GM10248 (cell line): ENCODE measurements at places on chromosomes 6 and 20.

DNA sequence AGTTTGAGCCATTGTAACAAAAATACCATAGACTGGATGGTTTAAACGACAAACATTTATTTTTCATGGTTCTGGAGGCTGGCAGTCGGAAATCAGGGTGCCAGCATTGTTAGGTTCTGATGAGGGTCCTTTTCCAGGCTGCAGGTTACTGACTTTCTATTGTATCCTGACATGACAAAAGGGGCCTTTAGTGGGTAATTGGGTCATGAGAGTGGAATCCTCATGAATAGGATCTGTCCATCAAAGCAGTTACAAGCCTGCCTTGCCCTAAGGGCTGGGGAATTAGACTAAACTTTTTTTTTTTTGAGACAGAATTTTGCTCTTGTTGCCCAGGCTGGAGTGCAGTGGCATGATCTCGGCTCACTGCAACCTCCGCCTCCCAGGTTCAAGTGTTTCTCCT, 347.9 kb upstream of the TSHZ2 start:
- no peak for DNase-seq

GRCh38 chr20:11814267-11814666, 103.4 kb upstream of the BTBD3 start:
- DNase-seq = no peak

DNA sequence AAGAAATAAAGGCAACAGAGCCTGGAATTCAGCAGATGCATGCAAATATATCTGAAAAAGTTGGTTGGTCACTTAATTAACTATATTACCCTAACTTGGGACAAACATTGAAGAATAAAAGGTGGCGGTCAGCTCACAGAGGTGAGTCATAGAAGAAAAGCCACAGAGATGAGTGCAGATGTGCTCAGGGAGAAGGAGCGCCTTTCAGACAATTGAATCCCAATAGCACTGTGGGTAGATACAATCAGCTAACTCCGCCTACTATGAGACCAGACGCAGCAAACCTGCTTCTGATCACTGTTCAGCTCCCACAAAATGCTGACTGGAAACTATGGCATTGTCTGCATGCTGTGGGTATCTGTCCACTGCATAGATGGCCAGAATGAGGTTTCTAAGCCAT, 447.8 kb downstream of the PTPRT start:
- no peak for DNase-seq

DNA sequence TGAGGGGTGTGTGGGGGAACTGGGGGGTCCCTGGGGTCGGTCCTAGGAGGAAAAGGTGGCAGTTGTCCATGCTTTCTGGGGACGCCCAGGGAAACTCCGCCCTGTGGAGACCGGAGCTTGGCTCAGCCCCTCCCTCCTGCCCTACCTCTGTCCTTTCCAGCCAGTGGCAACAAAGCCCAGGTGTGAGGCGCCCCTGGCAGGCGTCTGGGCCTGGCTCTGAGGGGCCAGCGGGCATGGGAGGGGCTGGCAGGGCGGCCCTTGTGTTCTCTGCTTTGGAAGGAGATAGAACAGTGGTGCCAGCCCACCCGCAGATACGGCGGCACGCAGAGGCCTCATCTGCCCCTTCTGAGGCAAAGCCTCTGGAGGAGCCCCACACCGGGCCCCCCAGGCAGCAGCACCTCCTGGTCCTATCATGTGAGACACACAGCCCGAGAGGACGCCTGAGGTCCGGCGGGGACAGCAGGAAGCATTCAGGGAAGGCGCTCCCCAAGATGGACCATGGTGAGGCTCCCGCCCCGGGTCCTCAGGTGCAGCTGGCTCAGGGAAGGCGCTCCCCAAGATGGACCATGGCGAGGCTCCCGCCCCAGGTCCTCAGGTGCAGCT, 47.9 kb downstream of the YTHDF1 start:
- DNase-seq = no peak

DNA sequence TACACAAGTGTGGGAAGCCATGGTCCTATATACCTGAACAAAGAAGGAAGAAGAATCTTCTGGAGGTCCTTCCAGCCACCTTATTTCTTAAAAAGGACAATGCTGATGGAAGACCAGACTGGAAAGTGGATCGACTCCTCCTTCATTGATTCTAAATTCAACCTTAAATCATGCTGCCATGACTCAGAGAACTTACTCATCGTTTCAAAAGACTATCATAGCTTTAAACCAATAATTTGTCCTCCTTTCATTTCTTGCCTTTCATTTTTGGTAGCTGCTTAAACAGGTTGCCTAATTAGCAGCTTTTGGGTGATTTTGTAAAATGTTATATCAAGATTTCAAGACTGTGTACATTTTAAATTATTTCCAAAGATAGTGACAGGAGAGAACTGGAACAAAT, 60.8 kb downstream of the RTN4IP1 start:
- no peak for DNase-seq

DNA sequence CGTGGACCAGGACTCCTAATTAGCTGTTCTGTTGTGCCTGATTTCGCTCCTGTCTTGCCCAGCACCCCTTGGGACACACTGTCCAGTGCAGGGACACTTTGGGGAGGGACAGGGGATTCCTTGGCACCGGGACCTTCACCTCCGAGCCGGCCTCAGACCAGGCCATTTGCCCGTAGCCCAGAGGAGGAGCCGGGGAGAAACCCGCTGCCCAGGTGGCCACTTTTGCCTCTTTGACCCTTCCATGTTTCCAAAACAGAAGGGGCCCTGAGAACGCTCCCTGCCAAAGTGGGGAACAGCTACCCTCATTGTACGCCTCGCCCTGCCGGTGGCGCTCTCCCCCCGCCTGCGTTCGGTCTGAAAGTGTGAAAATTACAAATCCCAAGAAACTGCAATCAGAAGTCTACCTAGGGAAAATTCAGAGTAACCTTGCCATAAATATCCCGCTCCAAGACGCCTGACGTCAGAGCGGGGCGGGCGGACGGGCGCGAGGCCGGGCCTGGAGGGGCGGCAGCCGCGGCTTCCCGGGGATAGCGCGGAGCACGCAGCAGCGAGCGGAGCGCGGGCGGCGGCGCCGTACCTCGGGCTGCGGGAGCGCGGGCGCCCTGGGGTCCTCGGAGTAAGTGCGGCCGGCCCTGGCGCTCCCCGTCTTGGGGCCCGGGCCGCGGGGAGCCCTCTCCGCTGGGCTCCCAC, at the start of gene DAAM2:
Gene DAAM2, plus strand, starts transcription at position 527 of the 690 bp plus-strand sequence. CDS start 63,927 bp downstream, outside the sequence.
- no peak for DNase-seq

GRCh38 chr6:166658115-166658791, 31.2 kb upstream of the RPS6KA2 start:
- no peak for DNase-seq

GRCh38 chr20:46962452-46963195, 68.0 kb downstream of the EYA2 start:
- DNase-seq = no peak

DNA sequence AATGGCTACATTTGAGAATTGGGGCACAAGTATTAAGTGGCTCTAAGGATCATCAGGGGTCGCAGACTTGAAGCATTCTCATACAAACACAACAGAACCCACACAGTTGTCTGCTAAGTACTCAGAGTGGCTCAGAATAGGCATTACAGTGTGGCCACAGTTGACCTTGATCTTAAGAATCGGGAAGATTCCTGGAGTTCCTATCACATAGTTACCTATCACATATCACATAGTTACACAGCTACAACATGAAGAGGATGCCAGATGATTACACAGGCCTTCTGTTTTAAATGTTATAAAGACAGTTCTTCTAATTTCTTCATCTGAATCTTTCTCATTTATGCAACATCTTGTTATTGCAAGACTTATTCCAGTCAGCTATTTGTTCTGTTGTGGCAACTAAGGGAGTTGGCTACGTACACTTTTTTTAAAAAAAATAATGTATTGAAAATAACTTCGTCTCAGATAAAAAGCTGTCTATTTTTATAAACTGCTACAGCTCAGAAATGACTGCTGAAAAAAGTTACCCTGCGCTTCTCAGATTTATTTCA, 129.0 kb downstream of the REV3L start:
- DNase-seq = no peak

DNA sequence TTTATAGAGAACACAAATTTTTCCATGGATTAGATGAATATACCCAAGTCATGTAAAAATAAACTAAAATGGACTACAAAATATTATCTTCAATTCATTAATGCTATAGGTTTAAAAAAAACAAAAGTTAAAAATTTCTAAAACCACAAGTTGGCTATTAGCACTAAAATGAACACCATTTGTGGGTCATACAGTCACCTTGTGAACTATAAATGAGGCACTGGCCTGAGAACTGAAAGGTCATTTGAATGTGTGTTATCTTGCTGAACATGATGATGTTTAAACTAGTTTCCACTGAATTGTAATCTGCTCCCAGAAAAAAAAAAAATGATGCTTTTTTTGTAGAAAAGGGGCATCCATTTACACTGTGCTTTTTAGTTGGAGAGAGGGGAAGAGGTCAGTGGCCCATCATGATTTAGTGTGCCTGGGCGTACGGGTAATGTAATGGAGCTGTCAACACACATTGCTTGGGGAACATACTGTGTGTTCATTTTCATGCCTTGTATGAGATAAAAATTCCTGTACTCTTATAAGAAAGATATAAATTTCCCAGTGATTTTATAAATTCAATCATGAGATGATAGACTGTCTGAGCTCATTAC, 96.6 kb upstream of the FKBP1C start:
- DNase-seq = no peak

DNA sequence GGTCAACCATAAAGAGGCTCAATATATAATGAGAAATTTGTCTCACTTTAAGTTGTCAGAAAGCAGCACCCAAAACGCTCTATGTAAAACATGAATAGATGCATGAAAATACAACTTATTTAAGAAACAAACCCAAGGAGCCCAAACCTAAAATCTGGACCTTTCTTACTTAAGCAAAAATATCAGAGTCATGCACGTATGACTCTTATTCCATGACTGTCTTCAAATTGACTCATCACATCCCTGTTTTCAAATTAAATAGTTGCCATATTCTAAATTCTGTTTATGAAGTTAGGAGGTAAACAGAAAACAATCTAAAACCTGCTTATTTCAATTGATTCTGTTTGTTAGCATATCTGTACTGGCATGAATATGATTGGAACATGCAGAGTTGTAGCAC, 42.1 kb downstream of the ANKRD6 start:
- DNase-seq = no peak

- no peak for DNase-seq
These were observed 9.7 kb downstream of the PDE7B start for GRCh38 chr6:135861189-135861588.

- peak; percentile 68 for DNase-seq
These were observed 58.5 kb downstream of the PREX1 start for GRCh38 chr20:48769069-48769983.

- DNase-seq = no peak
These were observed 141.0 kb upstream of the MLN start for GRCh38 chr6:33944686-33945411.

GRCh38 chr6:118285791-118286190, 262.3 kb upstream of the PLN start:
- DNase-seq = no peak

GRCh38 chr6:13526727-13527670, 39.6 kb upstream of the GFOD1 start:
- DNase-seq = peak; percentile 28

DNA sequence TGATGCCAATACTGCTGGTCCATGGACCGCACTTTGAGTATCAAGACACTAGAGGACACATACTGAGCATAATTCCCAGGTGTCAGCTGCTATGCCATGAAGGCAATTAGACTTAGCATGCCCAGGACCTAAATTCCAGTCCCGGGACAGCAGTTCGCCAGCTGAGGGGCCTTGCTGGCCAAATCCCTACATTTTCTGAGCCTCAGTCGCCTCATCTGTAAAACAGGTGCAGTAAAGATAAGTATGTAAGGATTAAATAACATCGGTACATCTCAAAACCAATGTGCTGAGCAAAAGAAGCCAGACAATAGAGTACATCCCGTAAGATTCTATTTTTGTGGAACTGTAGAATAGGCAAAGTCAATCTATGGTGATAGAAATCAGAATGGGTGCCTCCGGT, 1.0 kb downstream of the BFSP1 start:
- DNase-seq = no peak

DNA sequence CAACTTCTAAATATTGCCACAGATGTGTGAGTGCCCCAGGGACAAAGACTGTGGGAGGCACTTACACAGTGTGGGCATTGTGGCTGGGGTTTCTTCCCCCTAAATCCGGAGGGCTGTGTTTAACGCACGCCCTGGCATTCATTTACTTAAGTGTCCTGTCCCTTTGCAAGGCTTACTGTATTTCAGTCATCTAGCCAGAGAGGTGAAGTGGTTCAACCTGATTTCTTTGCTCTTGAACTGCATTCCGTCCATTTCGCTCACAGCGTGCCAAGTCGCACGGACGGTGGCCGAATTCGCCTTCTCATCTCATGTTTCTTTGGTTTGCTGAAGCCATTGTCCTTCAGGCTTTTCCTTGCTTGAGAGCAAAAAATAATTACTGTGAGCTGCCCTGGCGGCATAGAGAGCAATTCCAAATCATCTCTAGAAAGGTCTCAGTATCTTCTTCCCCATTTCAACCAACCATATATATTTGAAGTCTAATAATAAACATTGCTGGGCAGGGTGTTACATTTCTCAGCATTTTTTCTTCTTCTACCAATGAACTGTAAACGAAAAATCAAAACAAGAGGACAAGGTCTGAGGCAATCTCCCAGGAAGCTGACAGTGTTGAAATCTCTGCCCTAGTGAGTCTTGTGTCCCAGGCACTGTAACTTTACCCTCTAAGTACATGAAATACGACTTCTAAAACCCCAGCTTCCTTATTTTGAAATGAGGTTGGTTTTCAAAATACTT, 16.9 kb downstream of the SYTL3 start:
- peak; percentile 43 for DNase-seq

DNA sequence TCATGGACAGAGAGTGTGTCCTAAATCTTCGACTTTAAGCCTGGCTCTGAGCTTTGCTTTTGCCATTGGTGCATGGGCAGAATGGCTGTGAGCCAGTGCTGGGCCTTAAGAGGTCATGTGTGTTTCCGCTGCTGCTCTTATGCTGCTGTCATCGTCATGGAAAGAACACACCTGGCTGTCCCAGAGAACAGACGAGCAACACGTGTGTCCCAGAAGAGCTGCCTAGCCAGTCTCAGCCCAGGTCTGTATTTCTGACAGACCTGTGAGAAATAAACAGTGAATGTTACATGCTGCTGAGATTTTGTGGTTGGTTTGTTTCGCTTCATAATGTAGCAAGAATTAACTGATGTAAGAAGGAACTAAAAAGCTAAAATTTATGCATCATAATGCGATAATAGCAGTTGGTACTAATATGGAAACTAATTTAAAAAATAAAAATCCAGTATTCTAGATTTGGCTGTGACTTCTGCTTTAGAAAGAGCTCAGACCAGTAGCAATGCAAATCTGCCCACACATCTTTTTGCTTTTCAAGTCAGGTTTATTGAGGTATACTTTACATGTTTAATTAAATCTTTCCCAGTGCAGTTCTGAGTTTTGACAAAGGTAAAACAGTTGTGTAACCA, 11.5 kb upstream of the SCP2D1 start:
- DNase-seq = peak; percentile 46

- no peak for DNase-seq
These were observed 107.1 kb downstream of the COL12A1 start for GRCh38 chr6:75098709-75099108.
